ENCODE measurements at places on chromosomes 12 and 14. TPM values are rescaled to one million over a fixed set of nuclear protein-coding genes. Genes with fewer than 3 reads are reported as not detected.

TSPAN9 gene
- total RNA-seq = 37.5 TPM

ENDOU gene
- total RNA-seq = 0.40 TPM

GLI1 gene
- 47.7 TPM for total RNA-seq

OR6C2 gene
- not detected for total RNA-seq

SMIM41 gene
- total RNA-seq = 12.4 TPM

ARHGAP9 gene
- total RNA-seq = 30.8 TPM

CLEC6A gene
- total RNA-seq = not detected

TPH2 gene
- not detected for total RNA-seq

TMEM30B gene
- total RNA-seq = 50.1 TPM

GRCh38 chr12:18079541-18080246 lies 10.3 kb downstream of the RERGL start:
- DNase-seq = no peak

GRCh38 chr14:88227693-88228092 lies 95.4 kb downstream of the KCNK10 start:
- no peak for DNase-seq

- no peak for DNase-seq
Observed at GRCh38 chr12:6347367-6348338, 5.8 kb upstream of the TNFRSF1A start.

- DNase-seq = no peak
Observed at GRCh38 chr12:53402871-53403270, 20.8 kb upstream of the AMHR2 start.

GRCh38 chr14:57091030-57091608 lies 177.6 kb downstream of the EXOC5 start:
- DNase-seq = no peak

- no peak for DNase-seq
Observed at GRCh38 chr12:47547077-47547476, 158.8 kb downstream of the RPAP3 start.

DNA sequence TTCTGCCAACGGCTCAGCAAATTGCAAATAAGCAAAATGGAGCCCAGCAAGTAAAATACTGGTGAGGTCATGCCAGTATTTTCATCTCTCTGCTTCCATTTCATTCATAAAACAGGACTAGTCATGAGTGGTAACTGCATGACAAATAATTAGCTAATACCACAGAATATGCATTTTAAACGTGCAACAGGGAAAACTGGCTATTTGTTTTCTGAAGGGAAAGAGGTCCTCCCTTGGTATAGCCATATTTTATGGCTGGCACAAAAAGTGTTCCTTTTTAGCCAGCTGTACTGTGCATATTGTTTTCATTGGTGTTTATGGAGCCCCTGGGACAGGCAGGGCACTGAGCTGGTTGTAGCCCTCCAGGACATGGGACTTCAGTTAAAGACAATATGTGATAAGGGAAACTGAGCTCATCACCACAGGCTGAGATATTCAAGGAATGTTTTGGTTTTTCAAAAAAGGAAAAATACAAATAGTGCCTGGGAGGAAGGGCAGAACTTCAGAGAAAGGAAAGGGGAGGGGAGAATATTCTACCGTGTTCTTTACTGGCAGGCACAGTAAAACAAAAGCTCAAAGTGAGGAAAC lies 26.1 kb upstream of the FOXN3 start:
- no peak for DNase-seq

- no peak for DNase-seq
Observed at GRCh38 chr12:28899951-28900350, 249.1 kb upstream of the FAR2 start.

DNA sequence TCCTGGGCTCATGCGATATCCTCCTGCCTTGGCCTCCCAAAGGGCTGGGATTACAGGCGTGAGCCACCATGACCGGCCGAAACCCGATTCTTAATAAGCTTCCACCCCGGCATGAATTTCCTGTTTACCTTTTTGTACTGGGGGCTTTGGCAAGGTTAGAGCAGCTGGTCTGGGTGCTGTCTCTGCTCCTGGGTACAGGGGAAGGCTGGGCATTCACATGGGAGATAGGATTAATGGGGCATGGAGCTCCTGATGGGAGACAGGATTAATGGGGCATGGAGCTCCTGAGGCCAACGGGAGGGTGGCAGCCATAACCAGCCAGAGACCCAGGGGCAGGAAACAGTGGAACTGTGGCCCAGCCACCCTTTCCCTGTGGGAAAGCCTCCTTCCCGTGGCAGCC lies 69.5 kb upstream of the DICER1 start:
- no peak for DNase-seq

DNA sequence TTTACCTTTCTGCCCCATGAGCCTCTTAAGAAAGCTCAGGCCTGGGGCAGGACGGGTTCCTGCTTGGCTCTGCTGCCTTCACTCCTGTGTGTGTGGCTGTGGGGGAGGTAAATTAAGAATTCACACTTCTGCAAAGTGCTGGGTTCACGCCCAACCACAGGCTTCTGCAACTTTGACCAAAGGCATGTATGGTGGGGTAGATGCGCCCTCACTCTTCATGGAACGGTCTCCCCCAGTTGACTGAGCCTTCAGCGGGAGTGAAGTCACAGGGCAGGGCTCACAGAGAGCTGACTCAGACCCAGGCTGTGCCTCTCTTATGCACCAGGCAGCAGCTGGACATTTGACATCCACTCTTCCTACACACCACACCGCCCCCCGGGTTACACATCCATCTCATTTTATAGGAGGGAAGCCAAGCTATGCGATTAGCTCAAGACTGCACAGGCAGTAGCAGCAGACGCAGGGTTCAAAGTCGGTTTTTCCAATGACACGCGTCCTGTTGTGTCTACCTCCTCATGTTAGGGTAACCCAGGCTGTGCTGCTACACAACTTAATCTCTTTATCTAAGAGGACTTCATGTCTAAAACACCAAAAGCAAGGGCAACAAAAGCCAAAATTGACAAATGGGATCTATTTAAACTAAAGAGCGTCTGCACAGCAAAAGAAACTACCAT lies 15.4 kb upstream of the BCL11B start:
- DNase-seq = no peak

- peak; percentile 84 for DNase-seq
Observed at GRCh38 chr14:102776761-102777710, at the start of gene TRAF3. TRAF3 (plus strand) TSS chr14:102777449; CDS start chr14:102870202, 92,753 bp downstream.

- no peak for DNase-seq
Observed at GRCh38 chr14:94396628-94397225, 8.3 kb upstream of the SERPINA1 start.

GRCh38 chr12:132803888-132804287 lies 24.8 kb downstream of the GOLGA3 start:
- DNase-seq = no peak

DNA sequence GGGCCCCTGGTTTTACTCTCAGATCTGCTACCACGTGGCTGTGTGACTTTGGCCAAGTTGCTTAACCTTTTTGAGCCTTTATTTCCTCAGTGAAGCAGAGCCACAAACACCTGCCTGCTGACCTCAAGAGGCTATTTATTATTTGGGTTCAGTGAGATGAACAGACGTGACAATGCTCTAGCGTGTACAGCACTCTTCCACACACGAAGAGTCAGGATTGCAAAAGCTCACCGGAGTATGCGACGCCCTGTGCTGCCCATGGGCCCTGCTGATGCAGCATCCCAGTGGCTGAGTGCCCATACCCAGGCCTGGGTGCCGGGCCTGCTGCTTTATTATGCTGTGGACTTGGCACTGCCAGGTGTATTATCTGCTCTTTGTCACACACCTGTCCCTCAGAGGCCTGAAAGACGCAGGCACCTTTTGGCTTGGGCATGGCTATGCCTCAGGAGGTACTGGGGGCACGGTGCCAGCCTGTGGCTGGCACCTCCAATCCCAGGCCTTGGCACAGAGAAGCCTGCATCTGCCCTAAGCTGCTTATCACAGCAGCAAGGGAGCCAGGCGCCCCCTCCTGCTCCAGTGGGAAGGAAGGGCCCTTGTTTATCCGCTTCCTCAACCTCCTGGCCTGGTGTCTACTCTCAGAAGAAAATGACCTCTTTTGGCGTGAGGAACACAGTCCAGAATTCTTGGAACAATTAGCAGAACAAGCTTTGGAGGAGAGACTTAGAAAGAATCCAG lies 22.3 kb upstream of the TC2N start:
- no peak for DNase-seq

Measured in sciatic nerve (tissue), 2 donors.